NCI-H82 (cell line): ENCODE measurements at places on chromosomes 11 and 22.

GRCh38 chr22:49517667-49518185 is 309.9 kb downstream of the BRD1 start:
- no peak for DNase-seq

GRCh38 chr11:13101644-13102512 is 92.8 kb downstream of the RASSF10 start:
- no peak for DNase-seq

- DNase-seq, result peak; percentile 70
These were observed 163.1 kb downstream of the LARGE1 start for GRCh38 chr22:33757041-33757801.

GRCh38 chr11:64076758-64077157 is 41.0 kb downstream of the FLRT1 start:
- no peak for DNase-seq

- DNase-seq, result no peak
These were observed 716.5 kb downstream of the NELL1 start for GRCh38 chr11:21385669-21386440.

DNA sequence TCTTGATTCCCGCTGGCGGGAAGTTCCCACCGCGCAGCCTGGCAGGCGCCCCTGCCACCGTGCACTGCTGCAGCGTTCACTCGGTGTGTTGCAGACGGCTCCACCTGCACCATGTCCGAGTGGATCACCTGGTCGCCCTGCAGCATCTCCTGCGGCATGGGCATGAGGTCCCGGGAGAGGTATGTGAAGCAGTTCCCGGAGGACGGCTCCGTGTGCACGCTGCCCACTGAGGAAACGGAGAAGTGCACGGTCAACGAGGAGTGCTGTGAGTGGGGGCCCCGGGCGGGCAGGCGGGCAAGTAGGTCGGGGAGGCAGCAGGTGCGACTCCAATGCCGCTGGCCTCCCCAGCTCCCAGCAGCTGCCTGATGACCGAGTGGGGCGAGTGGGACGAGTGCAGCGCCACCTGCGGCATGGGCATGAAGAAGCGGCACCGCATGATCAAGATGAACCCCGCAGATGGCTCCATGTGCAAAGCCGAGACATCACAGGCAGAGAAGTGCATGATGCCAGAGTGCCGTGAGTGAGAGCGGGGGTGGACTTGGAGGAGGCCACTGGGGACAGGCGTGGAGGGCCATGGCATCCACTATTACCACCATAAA is 99.7 kb downstream of the RRAS2 start:
- no peak for DNase-seq

- peak; percentile 70 for DNase-seq
These were observed 2.7 kb upstream of the RHOD start for GRCh38 chr11:67053896-67054329.

- DNase-seq, result peak; percentile 67
These were observed 533 bp downstream of the ELF5 start for GRCh38 chr11:34512840-34513681.

- no peak for DNase-seq
These were observed 3.4 kb downstream of the MRPL16 start for GRCh38 chr11:59807047-59807610.

GRCh38 chr11:72556433-72556832 is 117.8 kb downstream of the PDE2A start:
- no peak for DNase-seq

DNA sequence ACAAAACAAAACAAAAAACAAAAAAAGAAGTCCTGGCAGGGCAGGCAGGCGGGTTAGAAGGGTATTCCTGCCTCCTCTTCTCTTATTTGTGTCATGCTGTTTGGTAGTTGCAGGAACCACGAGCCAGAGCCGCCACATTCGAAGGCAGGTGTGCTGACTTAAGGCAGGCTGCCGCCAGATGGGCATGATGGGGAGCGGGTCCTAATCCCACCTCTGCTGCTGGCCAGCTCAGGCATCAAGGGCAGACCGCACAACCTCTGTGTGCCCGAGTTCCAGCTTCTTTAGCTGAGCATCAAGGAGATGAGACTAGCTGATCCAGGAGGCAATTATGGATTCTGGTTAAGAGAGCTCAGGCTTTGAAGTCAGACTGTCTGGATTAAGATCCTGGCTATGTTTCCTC is 12.1 kb downstream of the OAF start:
- peak; percentile 66 for DNase-seq

GRCh38 chr11:4071914-4072313 is 22.7 kb upstream of the RRM1 start:
- DNase-seq, result peak; percentile 76
